ENCODE measurements at places on chromosomes 1 and 21. TPM values are rescaled to one million over a fixed set of nuclear protein-coding genes. Genes with fewer than 3 reads are reported as not detected.

The KPRP gene
- polyA plus RNA-seq = not detected

DNA sequence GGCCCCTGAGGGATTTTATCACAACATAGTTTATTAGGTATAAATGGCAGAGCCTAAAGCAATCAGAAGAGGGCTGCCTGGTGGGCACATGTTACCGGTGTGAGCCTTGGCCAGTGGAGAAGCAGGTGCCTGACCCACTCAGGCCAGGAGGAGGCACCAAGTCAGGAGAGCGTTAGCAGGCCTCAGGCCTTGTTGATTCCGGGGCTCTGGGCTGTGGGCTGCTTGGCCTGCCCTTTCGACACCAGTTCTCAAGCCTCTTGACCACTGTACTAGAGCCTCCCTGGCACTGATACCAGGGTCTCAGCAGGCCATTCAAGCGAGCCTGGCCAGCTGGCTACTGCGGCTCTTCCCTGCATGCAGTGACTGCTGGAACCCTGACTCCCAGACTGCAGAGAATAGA is 20.8 kb downstream of the CLDN14 start:
- DNase-seq = no peak

The PDE4DIP gene
- polyA plus RNA-seq = 126 TPM

GRCh38 chr1:37734629-37735591 is 30.0 kb downstream of the EPHA10 start:
- no peak for DNase-seq

DNA sequence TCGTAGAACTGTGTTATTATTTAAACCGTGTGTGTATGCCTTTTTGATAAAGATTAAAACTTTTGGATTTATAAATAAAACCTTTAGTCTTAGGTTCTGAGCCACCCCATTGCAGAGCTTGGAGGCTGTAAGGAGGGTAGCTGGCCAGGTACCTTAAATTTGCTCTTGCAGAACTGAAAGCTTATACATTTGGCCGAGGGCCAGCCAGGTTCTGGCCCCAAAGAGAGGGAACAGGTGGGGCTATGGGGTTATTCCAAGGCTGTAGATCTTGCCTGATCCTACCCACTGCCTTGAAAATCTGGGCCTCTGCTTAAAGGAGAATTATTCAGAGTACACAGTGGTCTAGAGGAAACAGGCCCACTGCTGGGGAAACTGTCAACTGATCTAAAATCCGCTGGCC is 59.6 kb downstream of the CAMK2N1 start:
- DNase-seq = no peak

The TMEM240 gene
- 6.9 TPM for polyA plus RNA-seq

GRCh38 chr1:199639453-199639852 is 388.1 kb upstream of the NR5A2 start:
- DNase-seq = no peak

The SLC44A5 gene
- polyA plus RNA-seq = 11.7 TPM

DNA sequence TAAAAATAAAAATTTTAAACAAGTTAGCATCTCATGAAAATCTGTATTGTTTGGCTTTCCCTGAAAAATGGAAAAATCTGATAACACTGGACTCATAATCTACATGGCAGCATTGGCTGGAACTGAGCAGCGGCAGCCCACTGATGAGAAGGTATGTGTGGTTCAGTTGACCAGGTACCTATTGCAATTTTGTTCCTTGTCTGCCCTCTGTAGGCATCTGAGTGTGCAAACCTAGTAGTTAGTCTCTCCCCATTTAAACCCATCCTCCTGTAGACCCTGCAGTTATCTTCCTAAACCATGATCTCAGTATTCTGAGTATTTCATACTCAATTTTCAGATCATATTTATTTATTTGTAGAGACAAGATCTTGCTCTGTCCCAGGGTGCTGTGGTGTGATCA is 59.4 kb upstream of the SERBP1 start:
- DNase-seq = no peak

DNA sequence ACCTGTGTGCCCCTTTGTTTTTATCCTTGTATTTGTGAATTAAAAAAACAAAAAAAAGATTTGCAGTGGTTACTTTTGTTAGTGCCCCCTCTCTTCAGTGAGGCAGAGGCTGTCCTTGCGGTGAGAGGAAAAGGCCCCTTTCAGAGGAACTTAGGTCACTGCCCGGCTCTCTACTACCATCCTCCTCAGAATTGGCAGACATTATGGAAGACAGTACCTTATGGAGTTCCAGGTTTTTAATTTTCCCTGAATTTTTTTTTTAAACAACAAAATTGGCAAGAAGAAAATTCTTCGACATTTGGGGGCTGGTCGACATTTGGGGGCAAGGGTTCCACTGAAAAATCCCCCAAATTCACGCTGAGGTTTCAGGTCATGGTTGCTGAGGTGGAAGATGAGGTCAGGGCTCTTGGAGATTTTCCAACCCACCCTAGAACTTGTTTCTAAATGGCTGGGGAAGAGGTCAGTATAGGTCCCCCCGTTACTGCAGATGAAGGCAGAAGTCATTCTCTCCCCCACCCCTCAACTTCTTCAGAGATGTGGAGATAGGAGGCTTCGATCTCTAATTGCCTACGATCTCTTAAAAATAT is 5.3 kb downstream of the RXFP4 start:
- DNase-seq = no peak

- DNase-seq = no peak
These were observed 525.6 kb upstream of the CAMK1G start for GRCh38 chr1:209057901-209058300.

DNA sequence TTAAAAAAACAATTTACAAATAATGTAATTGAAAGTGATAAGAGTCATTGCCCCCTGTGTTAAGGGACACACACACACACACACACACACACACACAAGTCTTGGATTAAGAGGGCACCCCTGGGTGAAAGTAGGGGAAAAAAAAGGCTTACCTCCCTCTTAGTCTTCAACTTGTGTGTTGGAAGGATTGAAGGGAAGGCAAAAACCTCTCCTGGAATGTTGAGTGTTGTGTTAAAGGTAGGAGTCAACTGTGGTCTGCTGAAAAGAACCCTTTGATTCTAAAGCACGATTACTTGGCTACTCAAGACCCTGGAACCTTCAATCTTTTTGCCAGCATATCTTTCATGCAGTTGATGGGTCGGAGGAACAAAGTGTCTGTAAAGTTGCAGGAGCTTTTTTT is 6.4 kb downstream of the PBX1 start:
- no peak for DNase-seq

Measured in left renal cortex interstitium (tissue), 4 donors.